CD4-positive, alpha-beta T cell treated with Interleukin-4 for 1 hour (primary cell): ENCODE measurements at places on chromosomes 1 and 21.
A peak's percentile ranks its signal among the peaks of the same experiment; 100 is the strongest.

DNA sequence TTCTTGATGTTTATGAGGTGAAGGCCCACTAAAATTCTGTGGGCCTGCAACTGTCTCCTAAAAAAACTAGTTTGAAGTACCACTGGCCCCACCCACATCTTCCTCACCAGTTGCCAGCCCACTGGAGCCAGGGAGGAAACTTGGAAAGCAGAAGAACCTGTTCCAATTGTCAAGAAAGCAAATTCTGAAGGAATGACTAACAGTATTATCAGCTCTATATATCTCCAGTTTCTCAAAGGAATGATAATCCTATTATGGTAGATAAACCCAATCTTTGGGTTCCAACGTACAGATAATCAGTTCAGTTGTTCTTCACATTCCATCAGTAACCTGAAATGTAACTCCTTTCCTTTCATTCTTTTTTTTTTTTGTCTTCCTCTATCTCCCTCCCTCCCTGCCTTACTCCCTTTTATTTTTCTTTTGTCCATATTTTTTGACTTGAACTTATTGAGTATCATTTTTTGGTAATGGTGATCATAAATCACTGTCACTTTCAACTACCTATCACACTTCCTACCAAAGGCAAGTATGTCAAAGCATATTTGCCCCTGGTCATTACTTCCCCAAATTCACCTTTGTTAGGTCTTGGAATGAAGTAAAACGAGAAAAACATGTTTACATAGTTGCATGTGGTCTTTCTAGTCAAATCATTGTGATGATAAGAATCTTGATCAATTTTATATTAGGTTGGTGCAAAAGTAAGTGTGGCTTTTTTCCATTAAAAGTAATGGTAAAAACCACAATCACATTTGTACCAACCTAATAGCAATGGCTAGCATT, 943.4 kb downstream of the TTLL7 start:
- no peak for DNase-seq

DNA sequence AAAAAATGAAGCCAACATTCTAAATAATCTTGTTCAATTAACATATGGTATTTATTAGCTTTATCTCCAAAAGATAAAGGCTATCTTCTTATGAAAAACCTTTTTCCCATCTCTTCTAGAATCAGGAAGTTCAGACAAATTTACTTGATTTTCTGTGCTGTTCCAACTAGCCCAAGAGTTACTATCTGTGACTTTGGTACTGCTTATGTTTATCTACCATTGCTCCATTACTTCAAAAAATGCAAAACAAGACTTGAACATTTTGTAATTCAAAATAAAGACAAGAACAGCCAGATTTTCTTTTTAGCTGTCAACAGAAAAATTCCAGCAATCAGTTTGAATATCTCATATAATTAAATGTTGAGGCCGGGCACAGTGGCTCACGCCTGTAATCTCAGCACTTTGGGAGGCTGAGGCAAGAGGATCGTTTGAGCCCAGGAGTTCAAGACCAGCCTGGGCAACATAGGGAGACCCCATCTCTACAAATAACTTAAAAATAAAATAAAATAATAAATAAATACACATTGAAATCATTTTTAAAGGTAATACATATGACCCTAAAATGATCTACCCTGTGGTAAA, 188.5 kb downstream of the LTN1 start:
- DNase-seq = no peak

- DNase-seq = no peak
These were observed 33.4 kb downstream of the B3GALNT2 start for GRCh38 chr1:235470741-235471439.

DNA sequence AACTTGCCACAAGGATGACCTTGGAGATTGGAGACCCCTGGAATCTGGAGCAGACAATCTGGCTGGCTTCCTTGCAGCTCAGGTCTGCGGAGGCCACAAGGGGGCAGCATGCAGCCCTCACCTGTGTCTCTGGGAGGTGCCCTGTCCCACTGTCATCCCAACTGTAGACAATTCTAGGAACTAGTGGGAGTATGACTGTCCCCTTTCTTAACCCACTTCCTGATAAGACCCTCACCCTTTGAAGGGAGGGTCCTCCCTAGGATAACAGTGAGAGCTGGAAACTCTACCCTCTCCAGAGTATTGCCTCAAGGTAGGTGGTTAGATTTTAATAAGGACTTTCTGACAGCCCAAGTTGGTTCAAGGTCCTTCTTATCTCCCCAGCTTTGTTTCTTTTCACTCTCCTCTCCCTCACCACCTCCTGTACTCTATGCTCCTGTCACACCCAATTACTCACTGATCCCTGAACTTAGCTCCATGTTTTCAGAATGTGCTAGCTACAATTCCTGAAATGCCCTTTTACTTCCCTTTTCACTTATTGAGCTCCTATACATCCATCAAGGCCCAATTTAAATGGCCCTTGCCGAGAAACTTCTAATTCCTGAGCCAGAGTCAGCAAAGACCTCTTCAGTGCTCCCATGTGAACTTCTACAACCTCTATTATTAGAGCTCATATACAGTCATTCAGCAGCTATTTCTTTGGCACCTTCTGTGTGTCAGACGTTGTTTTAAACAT, 9.2 kb upstream of the KCNQ4 start:
- DNase-seq = peak; percentile 45

DNA sequence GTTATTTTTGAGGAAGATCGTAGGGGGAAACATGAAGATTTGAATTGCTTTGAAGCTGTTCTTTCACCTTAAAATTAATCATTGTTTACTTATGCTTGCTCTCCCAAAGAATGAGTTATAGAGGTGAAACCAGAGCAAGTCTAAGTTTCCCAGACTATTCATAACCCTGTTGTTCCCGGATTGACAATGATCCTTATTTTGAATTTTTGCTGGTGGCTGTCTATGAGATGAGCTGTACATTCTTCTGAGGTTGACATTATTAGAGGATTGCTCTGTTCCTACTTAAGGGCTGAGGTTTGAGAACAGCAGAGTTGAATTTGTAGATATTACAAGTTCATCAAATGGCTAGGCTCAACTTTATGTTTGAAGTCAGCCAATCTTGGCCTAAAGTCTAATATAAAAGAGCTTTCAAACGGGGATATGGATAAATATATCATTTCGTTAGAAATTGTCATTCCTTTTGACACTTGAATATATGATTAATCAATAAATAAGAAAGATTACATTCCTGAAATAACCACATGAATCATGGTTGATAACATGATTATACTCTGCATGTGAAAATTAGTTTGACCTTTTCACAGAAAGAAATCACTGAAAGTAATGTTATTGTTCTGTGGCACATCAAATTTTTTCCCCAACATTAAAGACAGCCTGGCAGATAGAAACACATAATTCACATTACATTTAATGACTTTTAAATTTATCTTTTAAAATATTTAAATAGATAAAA, 19.1 kb upstream of the PDE4B start:
- no peak for DNase-seq
